ENCODE measurements at places on chromosomes 6 and 20. TPM values are rescaled to one million over a fixed set of nuclear protein-coding genes. Genes with fewer than 3 reads are reported as not detected.

DNA sequence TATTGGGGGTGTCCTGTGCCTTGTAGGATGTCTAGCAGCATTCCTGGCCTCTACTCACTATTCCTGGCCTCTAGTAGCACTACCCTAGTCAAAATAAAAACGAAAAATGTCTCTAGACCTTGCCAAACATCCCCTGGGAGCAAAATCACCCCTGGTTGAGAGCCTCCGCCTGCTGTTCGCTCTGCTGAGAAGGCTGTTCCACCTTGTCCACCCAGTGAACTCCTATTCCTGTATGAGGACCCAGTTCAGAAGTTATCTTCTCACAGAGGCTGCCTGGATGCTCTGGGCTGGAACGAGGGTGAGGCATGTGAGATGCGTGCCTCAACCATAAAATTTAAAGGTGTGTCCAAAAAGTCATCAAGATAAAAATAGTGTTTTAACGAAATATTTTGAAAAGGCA lies 101.9 kb downstream of the TOX2 start:
- no peak for DNase-seq

NRSN1 gene
- not detected for total RNA-seq

CLDN20 gene
- total RNA-seq, result not detected

GATA5 gene
- total RNA-seq, result 1.8 TPM

DNA sequence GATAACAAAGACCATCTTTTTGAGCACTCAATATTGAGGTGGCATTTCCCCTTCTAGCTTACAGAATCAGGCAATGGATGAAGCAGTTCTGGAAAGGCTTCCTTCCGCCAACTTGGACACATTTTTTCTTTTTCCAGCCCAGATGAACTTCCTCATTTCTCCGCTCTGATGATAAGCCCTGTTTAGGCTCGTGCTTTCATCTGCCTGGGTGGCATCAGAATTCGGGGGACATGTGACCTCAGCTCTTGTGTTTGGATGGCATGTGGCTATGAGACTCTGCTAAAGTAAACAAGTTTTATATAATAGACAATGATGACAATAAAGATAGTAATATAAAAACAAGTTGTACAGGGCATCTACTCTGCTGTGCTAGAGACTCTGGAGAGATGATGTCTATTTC lies 796.7 kb downstream of the DHX35 start:
- DNase-seq, result no peak

DNA sequence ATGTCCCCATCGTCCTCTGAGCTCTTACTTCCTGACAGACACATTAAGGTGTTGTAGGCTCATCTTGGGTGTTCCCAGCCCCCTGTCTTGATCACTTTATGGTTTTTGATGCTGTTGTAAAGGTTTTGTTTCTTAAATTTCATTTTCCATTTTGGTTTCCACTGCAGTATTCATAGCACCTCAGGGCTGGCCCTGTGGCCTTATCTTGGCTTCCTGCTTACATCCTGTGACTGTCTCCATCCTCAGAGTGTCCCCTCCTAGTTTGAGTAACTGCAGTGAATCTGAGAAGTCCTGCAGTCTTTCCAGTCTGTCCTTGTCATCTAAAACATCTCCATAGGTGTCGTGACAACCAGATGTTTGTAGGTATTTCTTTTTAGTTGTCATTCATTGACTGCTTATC lies 50.9 kb downstream of the JARID2 start:
- no peak for DNase-seq

DNA sequence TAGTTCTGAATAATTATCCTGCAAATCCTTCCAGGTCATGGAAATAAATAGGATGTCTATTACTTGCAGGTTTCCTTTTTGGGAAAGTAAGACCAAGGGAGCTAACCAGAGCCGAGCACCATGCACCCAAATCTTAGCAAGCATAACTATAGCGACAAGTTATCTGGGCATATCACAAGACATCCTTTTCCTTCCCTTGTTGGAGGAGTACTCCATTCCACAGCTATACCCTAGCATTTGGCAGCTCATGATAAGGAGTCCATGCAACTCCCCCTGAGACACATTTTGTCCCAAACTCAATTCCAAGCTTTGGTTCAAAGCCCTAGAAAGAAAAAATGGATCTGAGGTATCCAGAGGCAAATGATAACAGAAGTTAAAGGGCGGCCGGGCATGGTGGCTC lies 16.5 kb upstream of the ASCC3 start:
- DNase-seq, result no peak

DNA sequence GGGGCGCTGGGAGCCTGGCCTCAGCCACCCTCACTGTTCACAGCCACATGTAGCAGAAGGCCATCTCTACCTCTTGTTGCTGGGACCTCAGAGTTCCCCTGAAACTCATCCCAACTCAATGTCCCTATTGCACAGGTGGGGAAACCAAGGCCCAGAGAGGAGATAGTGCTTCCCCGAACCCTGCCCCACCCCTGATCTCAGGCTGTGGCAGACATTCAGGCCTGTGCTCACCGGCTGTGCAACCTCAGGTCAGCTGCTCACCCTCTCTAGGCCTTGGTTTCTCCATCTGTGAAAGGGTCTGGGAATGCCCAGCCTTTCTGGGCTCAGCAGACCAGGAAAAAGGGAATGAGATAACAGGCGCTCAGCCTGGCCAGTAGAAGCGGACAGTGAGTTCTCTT lies 6.4 kb upstream of the SLC52A3 start:
- DNase-seq, result no peak

DNA sequence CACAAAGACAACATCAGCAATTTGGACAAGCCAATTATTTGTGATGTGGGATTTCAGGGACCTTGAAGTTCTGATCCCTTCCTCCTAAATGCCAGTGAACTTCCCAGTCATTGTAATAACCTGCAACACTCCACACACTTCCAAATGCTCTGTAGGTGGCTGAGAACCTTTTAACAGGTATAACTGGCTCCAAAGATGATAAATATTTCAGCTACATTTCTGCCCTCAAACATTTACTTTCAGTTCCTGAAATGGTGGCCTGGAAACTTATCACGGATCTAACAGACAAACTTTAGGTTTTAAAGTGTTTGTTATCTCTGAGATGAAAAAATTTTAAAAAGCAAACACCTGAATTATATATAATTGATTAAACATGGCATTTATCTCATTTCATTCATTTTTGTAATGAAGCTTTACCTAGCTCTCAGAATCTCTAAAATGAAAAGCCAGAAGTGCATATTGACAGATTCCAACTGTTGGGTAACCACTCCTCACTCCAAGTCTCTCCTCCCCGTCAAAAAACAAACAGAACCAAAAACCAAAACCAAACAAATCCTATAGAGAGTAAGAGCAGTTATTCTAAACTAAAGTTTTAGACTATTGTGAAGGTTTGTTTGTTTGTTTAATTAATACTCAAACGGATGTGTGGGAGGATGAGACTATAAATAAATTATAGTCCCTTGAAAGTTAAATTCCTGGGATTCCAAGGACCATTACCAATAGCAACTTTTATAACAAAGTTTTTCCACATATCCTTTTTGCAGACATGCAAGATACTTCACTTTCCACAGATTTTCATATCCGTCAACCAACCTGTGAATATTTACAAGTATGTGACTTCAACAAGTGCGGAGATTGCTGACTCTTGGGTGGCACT lies 12.4 kb upstream of the KIAA0408 start:
- DNase-seq, result no peak

RNF39 gene
- 0.31 TPM for total RNA-seq

- DNase-seq, result no peak
Measured at GRCh38 chr6:123805921-123806320, 2.3 kb downstream of the NKAIN2 start.

ABHD16A gene
- 60.4 TPM for total RNA-seq

DNA sequence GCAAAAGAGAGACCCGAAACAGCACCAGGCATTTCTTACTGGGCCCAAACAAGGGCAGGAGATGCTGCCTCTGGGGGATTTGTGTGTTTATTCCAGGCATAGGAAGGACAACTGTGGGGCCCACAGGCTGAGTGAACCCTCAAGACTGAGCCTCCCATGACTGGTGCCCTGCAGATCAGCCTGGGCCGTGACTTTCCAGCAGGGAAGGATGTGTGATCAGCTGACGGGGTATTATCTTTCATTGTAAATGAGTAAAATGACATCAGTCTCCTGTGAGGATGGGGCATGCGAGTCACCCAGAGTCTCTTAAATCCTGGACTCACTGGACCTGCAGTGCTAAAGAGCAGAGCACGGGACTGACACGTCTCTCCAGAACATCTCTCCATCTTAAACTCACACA lies 3.9 kb upstream of the TEAD3 start:
- no peak for DNase-seq

GRCh38 chr20:48007351-48007750 lies 222.1 kb upstream of the SULF2 start:
- no peak for DNase-seq

HMGN3 gene
- 56.5 TPM for total RNA-seq

- DNase-seq, result no peak
Measured at GRCh38 chr6:125773387-125774341, 17.1 kb upstream of the NCOA7 start.

DNA sequence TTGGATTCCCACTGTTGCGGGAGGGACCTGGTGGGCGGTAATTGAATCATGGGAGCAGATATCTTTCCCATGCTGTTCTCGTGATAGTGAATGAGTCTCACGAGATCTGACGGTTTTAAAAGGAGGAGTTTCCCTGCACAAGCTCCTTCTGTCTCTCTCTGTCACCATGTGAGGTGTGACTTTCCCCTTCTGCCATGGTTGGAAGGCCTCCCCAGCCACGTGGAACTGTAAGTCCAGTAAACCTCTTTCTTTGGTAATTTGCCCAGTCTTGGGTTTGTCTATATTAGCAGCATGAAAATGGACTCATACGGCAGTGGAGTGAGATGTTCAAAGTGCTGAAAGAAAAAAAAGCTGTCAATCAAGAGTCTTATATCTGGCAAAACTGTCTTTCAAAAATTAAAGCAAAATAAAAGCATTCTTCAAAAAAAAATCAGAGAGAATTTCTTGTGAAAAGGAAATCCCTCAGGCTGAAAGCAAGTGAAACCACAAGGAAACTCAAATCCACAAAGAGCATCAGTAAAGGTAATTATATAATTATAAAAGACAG lies 15.5 kb upstream of the KIF25 start:
- no peak for DNase-seq
